H1 (cell line): ENCODE measurements at places on chromosomes 7 and 10. TPM values are rescaled to one million over a fixed set of nuclear protein-coding genes. Genes with fewer than 3 reads are reported as not detected.

Gene FAM180A
- not detected in 2 replicates for total RNA-seq

Gene CCDC172
- 1.7 and 3.6 TPM in 2 replicates for total RNA-seq

Gene RAMP3
- 0.88 and 0.92 TPM in 2 replicates for total RNA-seq

Gene EPHB4
- 113 and 122 TPM in 2 replicates for total RNA-seq

Gene PRPS1L1
- not detected in 2 replicates for total RNA-seq

Gene SLC26A3
- total RNA-seq: not detected in 2 replicates

Gene CFAP46
- 3.1 and 4.8 TPM in 2 replicates for total RNA-seq

Gene PDZD7
- 0.88 and 1.1 TPM in 2 replicates for total RNA-seq

Gene UCMA
- total RNA-seq: 4.1 and 4.6 TPM in 2 replicates

Gene LCOR
- total RNA-seq: 21.9 and 25.5 TPM in 2 replicates

Gene COL17A1
- total RNA-seq: 0.37 and 1.9 TPM in 2 replicates

Gene LLCFC1
- not detected in 2 replicates for total RNA-seq

Gene ELMO1
- 18.4 and 20.6 TPM in 2 replicates for total RNA-seq
